ENCODE measurements at places on chromosomes 12 and 14.

GRCh38 chr14:20434701-20435581, 1.0 kb downstream of the KLHL33 start:
- no peak for DNase-seq

DNA sequence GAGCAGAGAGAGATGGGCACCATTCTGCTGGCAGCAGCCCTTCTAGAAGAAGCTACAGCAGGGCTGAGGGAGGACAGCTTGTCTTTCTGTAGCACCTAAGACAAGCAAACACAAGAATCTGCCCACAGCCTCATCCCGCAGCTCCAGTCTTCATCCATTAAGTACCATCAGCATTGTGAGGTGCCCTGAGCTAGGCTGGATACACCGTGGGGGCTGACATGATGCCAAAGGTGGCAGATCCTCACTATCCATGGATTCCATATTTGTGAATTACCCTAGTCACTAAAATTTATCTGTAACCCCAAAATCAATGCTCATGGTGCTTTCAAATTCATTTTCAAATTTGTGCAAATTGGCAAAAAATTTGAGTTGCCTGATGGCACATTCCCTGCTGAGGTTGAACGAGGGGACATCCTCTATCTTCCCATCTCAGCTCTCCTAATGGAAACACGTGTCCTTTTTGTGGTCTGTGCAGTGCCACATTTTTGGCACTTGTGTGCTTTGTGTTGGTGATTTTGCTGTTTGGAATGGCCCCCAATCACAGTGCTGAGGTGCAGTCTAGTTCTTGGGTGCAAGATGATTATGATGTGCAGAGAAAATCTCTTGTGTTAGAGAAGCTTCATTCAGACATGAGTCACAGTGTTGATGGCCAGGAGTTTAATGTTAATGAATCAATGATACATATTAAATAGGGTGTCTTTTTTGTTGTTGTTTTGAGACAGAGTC, 7.0 kb downstream of the PITPNM2 start:
- DNase-seq, result no peak

GRCh38 chr12:90085494-90086274, 377.0 kb upstream of the ATP2B1 start:
- no peak for DNase-seq

DNA sequence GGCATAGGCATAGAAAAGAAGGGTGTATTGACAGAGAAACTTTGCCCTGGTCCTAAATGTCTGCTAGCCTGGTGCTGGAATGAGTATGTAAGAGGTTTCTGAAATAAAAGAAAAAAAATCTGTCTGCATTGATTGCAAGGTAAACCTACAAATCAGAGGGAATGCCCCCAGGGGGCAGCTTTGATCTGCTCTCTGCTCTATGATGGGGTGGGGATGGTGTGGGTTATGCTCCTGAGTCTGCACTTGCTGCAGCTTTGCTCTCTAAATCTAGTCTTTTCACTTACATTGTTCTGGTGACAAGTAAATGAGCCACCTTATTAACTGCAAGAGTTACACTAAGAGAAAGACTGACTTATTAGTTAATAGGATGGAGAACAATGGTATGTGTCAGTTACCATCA, 468.4 kb upstream of the STXBP6 start:
- no peak for DNase-seq

- DNase-seq, result no peak
Measured at GRCh38 chr12:108814462-108815211, 42.7 kb downstream of the SSH1 start.

DNA sequence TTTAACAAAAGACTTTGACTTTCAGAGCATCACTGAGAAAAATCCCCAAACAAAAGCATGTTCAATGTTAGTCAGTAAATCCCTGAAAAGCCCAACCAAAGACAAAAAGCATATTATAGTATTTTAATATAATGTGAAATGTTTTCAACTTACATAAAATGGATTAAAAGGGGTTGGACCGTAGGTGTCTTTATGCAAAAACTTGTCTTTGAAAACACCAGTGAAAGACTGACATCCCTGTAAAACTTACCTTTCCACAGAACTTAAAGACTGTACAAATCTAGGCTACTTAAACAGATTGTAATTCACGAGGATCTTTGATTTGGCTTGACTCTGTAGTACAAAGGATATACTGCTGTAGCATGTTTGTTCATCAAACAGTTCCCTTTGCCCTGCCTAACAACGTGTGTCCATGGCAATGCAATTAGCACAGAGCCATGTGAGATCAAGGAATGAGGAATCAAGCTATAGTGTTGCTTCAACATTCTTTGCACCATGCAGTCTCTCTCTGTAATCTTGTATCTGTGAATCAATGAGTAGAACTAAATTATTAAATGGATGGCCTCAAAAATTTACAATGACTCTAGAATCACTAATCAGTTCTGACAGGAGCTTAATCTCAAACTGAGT, 138.5 kb upstream of the SYT1 start:
- no peak for DNase-seq

DNA sequence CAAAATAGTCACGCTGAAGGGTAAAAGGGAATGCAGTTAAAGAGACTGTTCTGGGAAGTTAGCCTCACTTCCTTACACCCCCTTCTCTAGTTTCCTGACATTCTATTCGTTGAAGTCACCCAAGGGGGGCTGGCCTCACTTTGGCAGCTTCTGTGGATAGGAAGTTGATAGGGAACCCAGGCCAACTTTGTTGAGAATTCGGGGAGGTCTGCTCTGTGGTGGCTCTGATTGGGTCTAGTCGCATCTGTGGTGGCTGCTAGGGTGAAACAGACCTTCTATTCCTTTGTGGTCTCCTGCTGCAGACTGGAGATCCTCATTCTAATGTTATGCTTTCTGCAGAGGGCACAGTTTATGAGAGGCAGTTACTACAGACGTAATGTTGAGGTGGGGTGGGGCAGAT, 28.8 kb upstream of the GZMB start:
- DNase-seq, result no peak

GRCh38 chr14:96231526-96232130, 24.4 kb upstream of the BDKRB1 start:
- no peak for DNase-seq

GRCh38 chr12:69822201-69822860, 2.7 kb upstream of the MYRFL start:
- DNase-seq, result no peak

GRCh38 chr12:42255221-42255865, 17.3 kb upstream of the YAF2 start:
- DNase-seq, result no peak

DNA sequence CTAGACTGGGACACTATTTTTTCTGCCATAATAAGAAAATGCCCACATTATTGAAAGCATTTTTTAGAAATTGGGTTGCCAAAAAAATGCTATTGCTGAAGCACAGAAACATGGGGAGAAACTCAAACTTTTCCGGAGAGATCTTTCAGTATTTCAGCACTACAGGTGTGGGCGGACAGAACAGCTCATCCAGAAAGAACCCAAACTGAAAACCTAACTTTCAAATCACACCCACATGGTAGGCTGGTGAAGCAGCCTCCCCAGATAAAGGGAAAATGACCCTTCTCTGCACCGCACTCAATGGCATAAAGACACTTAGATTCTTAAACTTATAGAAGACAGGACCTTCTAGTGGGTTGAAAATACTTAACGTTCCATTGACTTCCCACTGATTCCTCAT, 62.3 kb upstream of the TMPO start:
- DNase-seq, result no peak

- no peak for DNase-seq
Measured at GRCh38 chr12:54442099-54442498, 23.0 kb upstream of the ITGA5 start.

DNA sequence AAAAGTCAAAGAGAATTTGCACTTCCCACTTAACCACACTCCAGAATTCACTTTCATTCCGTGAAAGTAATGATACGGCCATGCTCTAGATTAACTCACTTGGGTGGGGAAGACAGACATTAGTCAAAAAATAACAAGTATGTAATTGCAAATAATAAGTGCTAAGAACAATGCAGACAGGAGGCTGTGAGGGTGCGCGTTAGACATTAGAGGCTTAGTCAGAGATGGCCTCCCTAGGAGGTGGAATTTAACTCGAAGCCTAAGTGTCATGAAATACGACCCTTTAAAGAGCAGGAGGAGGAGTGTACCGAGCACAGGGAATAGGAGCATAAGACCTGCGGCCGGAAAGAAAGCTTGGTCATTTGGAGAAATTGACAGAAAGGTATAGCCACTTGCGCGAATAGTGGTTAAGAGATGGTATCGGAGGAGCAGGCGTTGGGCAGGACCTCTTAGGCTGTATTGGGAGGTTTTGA, 628 bp downstream of the SNRPF start:
- DNase-seq, result no peak

GRCh38 chr14:102571043-102571442, 21.4 kb upstream of the RCOR1 start:
- DNase-seq, result no peak

DNA sequence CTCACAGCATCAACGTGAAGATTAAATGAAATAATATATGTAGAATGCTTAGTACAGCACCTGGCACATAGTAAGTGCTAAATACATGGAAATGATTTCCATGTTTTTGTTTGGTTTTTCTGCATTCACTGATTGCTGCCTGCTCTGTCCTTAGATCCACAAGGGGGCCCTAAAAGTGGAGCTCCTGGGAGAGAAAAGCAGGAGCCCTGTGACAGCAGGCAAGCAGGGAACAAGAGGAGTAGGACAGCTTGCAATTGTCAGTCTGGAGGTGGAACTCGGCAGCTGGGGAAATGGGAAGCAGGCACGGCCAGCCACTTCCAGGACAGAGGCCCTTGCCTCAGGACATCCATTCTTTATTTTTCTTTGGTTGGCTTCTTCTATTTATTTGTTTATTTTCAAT, 292.9 kb downstream of the BMP4 start:
- no peak for DNase-seq

DNA sequence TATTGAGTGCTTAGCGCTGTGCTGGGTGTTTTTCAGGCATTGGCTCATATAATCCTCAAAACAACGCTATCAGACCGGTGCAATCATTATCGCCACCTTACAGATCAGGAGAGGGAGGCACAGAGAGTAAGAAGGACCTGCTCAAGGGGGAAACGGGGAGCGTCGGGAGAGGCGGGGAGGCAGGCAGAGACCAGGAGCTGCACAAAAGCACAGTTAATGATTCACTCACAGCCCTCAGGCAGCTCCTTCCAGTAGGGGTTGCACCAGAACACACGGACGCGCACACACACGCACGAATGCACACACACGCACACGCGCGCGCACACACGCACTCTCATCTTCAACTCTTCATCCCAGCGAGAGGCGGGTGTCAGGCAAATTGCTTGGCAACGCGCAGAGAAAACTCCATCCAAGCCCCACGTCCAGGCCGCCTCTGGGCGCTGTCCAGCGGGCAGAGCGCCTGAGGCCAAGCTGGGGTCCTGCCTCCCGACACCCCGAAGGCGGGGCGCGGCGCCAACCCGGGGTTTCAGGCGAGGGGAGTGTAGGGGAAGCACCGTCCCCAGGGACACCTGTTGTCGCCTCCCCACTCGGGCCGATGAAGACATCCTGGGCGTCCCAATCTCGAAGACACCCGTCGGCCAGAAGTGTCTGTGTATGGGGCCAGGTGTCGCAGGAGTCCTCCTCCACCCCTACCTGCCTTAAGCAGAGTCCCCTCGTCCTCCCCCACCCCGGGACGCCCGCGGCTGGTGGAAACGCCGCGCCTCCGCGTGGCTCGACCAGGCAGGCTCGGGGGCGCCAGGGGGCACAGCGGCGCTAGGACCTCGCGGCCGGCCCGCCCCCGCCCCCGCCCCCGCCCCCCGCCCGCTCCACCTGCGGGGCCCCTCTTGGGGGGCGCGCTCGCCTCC, 35.5 kb upstream of the STON2 start:
- no peak for DNase-seq

GRCh38 chr12:14314801-14315200, 50.7 kb upstream of the ATF7IP start:
- no peak for DNase-seq

- DNase-seq, result no peak
Measured at GRCh38 chr12:47318963-47319362, 239.2 kb upstream of the AMIGO2 start.

GRCh38 chr14:23167116-23167847, 16.2 kb downstream of the SLC7A8 start:
- no peak for DNase-seq

GRCh38 chr14:65940056-65940735, 527.7 kb downstream of the FUT8 start:
- DNase-seq, result no peak

DNA sequence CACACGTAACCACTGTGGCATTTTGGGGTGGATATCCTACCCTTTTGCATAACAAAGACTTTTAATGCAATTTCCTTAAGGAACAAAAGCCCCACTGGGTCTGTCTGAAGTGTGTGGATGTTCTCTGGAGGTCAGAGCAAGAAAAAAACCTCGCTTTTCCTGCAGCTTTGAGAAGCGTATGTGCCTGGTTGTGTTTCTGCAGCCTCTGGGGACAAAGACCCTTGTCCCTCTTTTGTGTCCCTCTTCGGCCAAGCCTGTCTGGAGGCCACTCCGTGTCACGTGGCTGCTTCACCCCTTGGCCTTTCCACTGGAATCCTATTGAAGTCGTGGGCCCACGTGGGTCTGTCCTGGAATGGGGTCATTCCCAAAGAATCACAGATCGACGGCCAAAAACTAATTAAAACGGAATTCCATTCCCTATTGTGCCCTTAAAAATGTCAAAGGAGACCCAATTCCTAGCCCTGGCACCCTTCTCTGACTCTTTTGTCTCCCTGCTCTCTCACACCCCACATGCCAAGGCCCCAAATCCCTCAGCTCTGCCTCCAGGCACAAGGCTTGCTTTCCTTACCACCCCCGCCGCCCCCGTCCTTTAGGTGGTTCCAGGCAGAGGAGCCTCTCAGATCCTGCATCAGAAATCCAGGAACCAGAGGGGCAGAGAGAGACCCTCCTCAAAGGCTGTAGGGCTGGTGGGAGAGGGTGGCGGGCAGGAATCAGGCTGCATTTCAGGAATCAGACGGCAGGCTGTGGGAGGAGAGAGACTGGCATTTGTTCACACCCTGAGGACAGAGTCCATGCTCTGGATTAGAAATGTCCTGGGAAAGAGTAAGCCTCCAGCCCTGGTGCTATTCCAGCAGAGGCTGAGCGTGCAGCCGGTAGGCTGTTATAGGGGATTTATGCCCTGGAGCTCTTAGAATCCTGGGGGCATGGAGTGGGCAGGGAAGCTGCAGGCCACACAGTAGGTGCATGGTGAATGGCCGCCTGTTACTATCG, 12.6 kb upstream of the CYP46A1 start:
- DNase-seq, result no peak

DNA sequence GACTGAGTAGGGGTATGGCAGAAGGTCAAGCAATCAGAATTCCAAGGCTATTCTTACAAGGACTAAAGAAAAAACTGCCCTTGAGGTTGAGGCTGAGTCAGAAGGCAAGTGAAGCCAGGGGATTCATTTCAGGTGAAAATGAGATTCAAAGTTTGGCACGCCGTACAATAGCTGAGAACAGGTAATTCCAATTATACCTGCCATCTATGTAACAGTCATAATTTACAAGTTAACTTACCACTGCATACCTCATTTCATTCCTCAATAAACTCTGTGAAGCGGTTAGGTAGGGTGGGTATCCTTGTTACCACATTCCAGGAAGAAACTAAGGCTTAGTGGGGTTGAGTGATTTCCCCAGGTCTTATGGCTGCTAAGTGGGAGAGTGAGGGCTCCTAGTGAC, 64.1 kb downstream of the STON2 start:
- no peak for DNase-seq
